ENCODE measurements at places on chromosomes 4 and X. TPM values are rescaled to one million over a fixed set of nuclear protein-coding genes. Genes with fewer than 3 reads are reported as not detected.

Gene MAGEA3
- not detected for total RNA-seq

Gene PCDH7
- total RNA-seq: 356 TPM

Gene RASL11B
- total RNA-seq: 1.2 TPM

Gene RNF175
- not detected for total RNA-seq

Gene NPNT
- total RNA-seq: 68.9 TPM

Gene EXOC1L
- not detected for total RNA-seq

Gene FDCSP
- total RNA-seq: not detected

Gene SASH3
- 10.4 TPM for total RNA-seq

Gene SMARCA5
- total RNA-seq: 59.8 TPM

Gene FAM149A
- total RNA-seq: 32.0 TPM

Gene TASL
- 0.33 TPM for total RNA-seq

Gene SPCS3
- 45.9 TPM for total RNA-seq

Gene NSUN7
- total RNA-seq: 7.1 TPM

Gene SLC6A14
- total RNA-seq: not detected

Gene GPR34
- 3.7 TPM for total RNA-seq

Gene ZAR1
- not detected for total RNA-seq

Gene H2BW1
- not detected for total RNA-seq

Gene HELQ
- total RNA-seq: 15.9 TPM

Gene SLC25A43
- 15.4 TPM for total RNA-seq

Gene ARR3
- not detected for total RNA-seq

Gene SSX2
- total RNA-seq: not detected

Gene MAGED4B
- 10.1 TPM for total RNA-seq

Data from esophagus muscularis mucosa (tissue), 4 donors.